ENCODE measurements at places on chromosomes 7 and 10. TPM values are rescaled to one million over a fixed set of nuclear protein-coding genes. Genes with fewer than 3 reads are reported as not detected.

DNA sequence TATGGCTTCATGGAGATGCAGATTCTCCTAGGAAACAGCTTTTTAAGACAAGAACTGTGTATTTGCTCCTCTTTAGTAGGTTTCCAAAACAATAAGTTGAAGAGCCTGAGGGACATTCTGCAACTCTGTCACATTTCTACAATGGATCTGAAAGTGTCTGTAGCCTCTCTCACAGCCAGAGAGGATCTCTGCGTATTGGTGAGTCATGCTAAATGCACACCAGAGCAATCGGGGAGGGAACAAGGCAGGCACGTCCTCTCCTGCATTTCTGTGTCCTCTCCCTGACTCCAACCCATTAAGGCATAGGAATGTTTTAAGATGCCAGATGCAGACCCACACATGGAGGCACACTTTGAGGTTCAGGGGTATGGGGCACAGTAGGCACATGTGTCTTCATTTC, 1126.4 kb upstream of the GHITM start:
- no peak for DNase-seq

GRCh38 chr7:36118344-36118743, 34.7 kb upstream of the EEPD1 start:
- no peak for DNase-seq

DNA sequence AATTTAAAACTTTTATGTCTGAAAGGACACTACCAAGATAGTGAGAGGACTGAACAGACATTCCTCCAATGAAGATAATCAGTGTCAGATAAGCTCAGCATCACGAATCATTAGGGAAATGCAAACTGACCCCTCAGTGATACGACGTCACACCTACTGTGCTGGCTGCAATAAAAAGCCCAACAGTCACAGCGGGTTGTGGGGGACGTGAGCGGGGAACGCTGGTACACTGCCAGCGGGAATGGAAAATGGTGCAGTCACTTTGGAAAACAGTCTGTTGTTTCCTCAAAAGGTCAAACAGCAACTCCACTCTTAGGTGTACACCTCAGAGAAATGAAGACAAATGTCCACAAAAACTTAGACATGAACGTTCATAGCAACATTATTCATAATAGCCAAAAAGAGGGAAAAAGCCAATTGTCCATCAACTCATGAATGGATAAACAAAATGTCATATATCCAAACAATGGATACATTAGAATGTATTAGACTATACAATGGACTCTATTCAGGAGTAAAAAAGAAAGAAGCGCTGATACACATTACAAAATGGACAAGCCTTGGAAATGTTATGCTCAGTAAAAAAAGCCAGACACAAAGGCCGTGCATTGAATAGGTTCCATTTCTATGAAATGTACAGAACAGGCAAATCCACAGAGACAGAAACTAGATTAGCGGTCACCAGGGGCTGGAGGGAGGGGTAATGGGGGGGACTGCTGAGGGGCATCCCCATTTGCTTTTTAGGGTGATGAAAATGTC, 2.4 kb upstream of the ECHS1 start:
- no peak for DNase-seq

GRCh38 chr10:36717118-36717517, 408.3 kb upstream of the ANKRD30A start:
- no peak for DNase-seq

TPST1 gene
- 12.0 TPM for polyA plus RNA-seq

ZPBP gene
- polyA plus RNA-seq = not detected

DNA sequence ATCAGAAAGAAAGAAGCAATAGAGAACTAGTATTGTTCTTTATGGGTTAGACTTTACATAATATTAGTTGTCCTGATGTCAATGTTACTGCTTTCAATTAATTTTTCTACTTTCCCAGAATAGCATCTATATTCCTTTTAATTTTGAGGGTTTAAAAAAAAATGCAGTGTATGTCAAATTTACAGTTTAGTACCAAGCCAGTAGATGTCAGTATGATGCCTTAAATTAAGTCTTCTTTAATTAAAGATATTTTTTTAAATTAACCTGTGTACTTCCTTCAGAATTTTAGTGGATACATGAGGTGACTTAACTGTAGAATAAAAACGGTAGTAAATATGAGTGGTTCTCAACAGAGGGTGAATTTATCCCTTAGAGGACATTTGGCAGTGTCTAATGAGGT, 35.2 kb upstream of the STOX1 start:
- no peak for DNase-seq

GRCh38 chr7:104843198-104843597, 170.8 kb upstream of the KMT2E start:
- no peak for DNase-seq

DNA sequence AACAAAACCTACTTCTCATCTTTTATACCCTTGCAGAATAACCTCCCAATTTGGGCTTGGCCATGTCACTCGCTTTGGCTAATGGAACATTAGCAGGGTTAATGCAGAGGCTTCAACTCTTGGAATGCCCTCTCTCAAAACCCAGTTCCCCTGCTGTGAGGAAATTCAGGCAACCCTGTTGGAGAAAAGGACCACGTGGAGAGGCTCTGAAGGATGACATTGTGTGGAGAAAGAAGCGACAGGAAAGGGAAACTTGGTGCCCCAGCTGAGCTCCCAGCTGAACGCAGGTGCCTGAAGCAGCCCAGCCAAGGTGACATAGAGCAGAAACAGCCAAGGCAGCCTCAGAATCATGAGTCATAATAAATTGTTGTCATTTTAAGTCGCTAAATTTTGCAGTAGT, 214.2 kb upstream of the GHITM start:
- no peak for DNase-seq

GRCh38 chr7:47252675-47253074, 329.2 kb downstream of the TNS3 start:
- DNase-seq = no peak

HBP1 gene
- 59.5 TPM for polyA plus RNA-seq

GRCh38 chr10:32938554-32939061, 19.4 kb downstream of the ITGB1 start:
- no peak for DNase-seq

DNA sequence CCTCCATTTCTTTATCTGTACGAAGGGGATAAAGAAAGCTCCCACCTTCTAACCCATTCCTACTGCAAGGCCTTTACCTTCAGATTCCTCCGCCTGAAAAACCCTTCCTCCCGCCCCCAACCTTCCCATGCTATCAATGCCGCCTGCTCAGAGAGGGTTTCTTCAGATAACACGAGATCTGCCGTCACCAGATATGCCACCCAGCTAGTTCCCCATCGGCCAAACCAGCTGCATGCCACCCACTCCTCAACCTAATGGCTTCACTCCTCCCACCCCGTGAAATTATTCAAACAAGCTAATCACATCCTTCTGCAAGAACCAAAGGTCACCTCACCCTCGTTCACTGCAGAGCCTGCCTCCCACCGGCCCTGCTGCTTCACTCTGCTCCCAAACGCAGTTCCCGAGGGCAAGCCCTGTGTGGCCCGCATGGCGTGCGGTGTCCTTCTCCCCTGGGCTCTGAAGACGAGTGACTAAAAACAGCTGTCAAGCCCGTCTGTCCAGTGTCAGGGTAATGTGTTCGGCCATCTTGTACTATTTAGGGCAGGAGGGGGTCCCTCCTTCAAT, 46.8 kb upstream of the TMEM213 start:
- no peak for DNase-seq

DNA sequence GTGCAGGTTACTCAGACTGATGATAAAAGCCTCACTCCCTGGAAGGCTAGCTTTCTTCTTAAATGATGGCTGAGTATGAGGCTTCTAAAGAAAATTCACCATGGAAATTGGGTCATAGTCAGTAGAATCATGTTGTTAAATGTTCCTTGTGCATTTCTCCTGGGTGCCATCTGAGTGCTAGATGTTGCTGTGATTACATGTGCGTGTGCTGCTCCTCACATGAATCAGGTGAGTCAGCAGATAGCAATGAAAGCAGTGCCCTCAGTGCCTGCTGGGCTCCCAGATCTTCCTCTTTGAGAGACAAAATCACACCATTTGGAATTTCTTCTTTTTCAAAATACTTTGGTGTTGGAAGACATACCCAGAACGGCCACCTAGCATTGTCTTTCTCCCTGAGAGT, 331.7 kb downstream of the XPNPEP1 start:
- DNase-seq = no peak

ELOVL3 gene
- 0.70 TPM for polyA plus RNA-seq

DNA sequence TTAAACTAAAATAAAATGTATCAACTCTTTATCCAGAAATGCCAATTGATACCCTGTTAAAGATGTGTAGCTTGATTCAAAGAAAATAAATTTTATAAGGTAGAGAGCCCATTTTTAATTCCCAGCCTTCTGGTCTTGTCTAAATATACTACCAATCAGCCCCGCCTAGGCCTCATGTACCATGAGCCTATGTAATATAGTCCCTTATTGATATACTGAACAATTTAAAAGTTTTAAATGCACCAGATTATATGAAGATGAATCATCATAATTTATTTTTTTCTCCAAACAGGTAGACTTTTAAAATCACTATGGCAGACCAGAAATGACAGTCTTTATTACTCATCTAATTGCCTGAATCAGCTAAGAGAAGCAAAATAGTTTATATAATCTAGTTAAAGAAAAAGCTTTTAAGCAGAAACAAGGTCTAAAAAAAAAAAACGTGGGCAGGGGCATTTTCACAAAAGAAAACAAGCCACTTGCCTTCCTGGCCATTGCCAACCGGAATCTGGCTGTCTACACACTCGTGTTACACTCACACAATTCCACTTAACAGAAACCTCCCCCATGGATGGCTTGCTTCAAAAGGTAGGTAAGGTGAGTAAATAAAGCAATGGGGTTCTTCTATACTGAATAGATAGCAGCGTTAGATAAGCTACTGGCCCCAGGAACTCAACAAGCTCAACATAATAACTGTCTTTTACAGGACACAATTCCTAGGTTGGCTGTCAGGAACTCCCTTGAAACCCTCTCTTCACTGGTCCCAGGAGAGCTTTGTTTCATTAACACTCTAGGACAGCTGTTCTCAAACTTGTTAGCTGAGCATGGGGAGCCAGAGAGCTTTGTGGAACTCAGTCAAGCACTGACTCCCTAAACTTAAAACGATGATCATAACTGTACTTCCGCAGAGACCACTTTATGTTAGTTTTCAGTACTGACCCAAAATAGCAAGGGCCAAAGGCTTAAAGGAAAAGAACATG, 37.2 kb downstream of the RAPGEF5 start:
- DNase-seq = no peak

ADRA2A gene
- 4.4 TPM for polyA plus RNA-seq

DNA sequence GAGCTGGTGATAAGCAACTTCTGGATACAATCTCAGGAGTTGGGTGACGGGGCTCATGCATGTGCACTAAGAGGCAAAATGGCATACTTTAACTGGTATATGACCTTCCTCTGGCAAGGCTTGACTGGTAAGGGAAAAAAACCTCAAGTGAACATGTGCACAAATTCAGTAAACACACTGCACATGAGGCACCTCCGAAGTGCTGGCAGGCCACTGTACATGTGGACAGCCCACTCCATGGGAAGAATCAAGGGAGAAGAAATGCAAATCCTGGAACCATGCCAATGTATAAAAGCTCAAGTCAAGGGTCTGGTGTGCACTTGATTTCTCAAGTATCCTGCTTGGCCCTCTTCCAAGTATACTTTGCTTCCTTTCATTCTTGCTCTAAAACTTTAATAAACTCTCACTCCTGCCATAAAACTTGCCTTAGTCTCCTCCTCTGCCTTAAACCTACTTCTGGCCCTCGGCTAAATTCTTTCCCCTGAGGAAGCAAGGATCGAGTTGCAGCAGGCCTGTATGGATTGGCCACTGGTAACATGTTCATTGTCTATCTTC, 167.2 kb downstream of the RAMP3 start:
- DNase-seq = no peak

Measured in forelimb muscle (tissue), 1 donor.